ENCODE measurements at places on chromosomes 2 and 18. TPM values are rescaled to one million over a fixed set of nuclear protein-coding genes. Genes with fewer than 3 reads are reported as not detected.

- DNase-seq: peak; percentile 28
Measured at GRCh38 chr2:74181739-74182138, 3.1 kb upstream of the MOB1A start.

DNA sequence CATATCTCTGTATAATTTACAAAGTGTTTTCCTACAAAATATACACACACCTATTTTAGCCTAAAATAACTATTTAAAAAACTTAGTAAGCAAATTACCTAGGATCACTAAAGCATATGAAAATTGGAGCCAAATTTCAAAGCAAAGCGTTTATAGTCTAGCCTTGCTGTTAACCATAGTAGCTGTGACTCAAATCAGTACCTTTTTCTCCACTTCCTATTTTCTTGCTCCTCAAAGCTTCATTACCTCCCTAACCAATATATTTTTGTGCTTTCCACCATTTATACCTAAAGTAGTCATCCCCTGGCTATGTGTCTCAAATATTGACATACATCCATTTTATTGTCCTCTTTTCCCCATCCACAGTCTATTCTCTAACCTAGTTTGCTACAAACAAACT lies 73.1 kb downstream of the ERBB4 start:
- DNase-seq: no peak

DNA sequence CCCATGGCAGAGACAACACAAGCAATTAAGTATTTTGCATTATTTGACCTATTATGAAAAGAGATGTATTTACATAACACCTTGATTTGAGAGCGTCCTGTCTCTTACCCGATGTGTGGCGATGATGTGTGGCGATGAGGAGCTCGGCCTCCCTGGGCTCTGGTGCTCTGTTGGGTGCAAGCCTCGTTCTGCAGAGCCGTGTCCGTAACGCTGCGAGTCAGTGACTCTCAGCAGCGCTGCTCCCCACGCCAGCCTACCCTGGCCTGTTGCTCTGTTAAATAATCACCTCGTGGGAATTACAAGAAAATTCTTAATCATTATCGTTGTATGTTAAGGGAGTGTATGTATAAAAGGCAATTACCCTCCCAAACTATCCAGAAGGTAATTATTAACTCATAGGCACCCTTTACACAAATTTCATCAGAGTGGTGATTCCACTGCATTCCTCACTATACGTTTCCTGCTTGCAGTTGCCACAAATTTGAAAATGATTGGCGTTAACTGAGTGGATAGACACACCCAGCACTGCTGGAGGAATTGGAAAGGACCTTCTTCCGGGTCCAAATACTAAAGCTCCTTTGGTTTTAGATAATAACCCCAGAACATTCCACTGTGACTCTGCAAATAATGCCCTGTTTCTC lies 52.0 kb upstream of the NFATC1 start:
- DNase-seq: no peak

DNA sequence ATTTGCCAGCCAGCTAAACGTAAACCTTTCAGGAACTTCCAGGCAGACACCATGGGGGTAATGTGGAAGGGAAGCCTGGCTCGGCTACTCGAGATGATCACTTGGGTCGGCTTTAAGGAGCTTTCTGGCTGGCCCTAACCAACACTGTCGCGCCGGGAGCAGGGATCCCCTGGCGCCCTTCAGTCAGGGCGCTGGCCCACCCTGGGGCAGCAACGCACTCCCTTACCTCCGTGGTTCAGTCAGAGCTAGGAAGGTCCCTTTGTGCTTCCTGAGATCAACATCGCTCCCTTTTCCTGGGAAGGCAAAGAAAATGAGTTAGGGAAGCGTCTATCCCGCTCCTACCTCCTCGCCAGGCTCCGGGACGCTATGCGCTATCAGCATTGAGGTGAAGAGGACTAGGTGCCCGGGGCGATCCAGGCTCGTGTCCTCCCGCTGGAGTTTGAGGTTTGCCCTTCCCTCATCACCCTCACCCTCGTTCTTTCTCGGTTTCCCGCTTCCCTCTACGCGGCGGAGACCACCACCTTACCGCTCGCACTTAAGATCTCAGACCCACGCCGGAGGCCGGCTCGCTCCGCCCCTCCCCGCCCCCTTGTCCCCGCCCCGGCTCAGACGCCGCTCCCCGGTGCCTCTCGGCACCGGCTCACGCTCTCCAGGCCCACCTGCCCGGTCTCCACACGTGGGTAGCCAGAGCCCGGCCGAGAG lies 449 bp upstream of the ATRAID start:
- DNase-seq: no peak

GRCh38 chr2:143124445-143124844 lies 4.8 kb upstream of the ARHGAP15 start:
- no peak for DNase-seq

DNA sequence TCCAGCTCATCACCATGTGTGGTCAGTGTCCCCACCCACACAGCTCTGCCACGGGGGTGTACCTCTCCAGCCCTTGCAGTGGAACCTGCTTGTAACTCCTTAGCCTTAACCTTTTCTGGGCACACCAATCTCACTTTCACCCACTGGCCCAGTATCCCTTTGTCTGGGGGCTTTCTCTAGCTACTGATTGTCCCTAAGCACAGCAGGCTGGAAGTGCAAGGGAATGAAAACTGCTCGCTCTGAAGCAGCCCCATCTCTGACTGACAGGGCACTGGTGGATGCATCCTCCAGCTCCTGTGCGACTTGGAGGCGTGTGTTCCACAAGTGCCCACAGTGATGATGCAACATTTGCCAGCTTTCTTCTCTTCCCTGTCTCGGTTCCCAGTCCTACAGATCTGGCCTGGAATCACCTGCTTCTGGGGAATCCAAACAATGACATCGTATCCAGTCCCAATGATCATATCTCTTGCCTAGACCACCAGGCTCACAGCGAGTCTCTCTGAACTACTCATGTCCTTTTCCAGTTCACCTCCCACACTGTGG lies 33.6 kb downstream of the SCTR start:
- DNase-seq: no peak

DNA sequence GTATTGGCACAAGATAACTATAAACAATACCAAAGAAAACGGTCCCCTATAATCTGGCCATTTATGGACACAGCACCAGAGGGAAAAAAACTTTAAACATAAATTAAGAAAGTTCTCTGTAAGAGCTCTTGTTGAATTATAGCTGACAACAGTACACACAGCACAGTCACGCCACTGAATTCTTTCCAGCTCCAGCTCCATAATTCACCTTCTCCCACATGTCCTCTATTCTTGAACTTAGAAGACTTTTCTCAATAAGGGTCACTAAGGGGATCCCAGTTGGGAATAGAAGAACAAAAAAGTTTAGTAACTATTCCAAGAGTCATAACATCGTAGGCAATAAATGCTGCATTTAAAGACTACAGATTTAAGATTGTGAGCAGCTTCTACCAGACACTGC lies 124.6 kb upstream of the CYP1B1 start:
- DNase-seq: no peak

GRCh38 chr2:234764372-234764771 lies 187.4 kb upstream of the SH3BP4 start:
- no peak for DNase-seq

DNA sequence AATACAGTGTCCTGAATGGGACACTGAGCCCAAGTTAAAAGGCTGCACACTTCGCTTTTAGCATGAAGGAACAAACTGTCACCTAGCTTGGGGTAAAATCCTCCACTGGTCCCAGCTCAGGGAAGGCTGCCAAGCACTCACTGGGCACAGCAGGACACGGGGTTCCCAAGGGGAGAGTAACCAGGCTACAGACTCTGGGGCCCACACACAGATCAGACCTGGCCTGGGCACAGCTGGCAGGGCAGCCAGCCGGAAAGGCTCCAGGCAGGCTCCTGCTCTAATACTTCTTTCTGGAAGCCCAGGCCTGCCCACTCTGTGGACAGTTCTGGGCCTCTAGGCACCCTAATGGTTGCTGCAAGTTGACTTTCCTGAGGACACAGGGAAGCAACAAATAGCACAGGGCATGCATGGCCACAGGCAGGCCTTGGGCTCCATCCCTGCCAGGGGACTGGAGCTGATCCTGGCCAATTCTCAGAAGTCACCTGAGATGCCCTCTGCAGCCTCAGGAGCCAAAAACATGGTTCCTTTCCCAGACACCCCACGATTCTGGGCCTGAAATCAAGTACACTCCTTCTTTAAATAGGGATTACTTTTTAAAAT lies 18.7 kb upstream of the SULT1C3 start:
- no peak for DNase-seq

GRCh38 chr2:191598296-191598695 lies 79.6 kb upstream of the NABP1 start:
- no peak for DNase-seq

DNA sequence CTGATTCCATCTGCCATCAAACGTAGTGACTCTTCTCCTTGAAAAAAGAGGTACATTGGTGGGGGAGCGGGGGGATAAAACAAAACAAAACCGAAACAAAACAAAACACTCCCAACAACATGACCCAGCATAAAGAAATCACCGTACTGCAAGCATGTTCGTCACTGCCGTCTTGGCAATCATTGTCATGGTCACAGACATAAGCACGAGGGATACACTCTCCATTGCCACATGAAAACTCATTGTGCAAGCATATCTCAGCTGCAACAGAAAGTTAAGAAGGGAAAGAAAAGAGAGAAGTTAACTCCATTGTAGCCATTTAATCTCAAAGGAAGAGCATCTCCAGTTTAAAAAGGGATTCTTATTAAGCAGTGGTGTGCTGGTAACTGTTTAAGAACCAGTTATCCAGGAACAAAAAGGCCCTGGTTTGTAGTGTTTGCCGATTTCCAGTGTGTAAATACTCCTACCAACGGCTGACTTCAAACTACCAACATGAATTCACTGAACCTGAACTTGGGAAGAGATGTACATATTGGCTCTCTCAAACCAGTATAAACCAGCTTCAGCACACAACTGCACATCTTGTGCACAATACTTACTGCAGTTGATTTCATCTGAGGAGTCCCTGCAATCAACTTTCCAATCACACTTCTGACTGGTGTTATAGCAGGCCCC lies 68.2 kb downstream of the LRP2 start:
- no peak for DNase-seq

DNA sequence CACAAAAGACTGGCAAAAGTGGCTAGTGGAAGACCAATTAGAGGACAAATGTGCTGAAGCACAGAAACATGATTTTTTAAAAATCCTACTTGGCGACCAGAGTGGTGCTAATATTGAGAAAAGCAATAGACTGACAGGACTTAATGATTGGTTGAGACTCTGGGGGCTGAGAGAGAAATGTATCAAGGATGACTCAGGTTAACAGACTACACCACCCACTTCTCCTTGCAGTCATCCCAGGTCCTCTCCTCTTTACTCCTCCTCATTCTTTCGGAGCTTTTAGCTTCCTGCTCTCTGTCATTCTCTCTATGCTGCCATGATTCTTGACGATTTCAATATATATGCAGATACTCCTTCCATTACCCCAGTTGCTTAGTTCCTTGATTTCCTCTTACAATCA lies 54.6 kb upstream of the CYTIP start:
- no peak for DNase-seq

DNA sequence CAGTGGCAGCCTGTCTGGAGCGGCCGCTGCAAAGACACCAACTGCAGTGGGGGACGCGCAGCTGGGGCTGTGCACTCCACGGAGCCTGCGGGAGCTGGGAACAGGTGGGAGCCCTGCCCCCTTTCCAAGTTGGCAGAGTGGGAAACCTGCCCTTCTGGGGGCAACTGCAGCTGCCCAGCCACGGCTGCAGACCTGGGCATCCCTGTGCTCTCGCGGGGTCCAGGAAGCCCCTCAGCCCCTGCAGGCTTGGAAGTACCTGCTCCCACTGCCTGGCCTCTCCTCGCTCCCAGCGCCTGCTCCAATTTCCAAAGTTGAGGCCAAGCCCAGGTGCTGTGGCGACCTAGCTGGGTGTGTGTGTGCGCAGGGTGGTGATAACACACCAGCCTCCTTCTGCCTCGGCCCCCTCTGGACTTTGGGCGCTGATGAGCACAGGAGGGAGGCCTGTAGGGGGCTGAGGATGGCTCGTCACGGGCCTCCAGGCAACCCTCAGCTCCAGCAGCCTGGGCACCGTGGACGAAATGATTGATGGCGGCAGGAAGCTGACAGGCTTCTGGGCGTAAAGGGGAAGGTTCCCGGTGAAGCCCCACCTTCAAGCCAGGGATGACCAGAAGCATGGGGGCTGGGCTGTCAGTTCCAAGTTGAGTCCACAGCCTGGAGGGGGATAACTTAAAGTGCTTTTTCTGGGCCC lies 76.9 kb downstream of the PTPN4 start:
- DNase-seq: no peak

- DNase-seq: no peak
Measured at GRCh38 chr2:69208023-69208595, 178.9 kb downstream of the GFPT1 start.

DNA sequence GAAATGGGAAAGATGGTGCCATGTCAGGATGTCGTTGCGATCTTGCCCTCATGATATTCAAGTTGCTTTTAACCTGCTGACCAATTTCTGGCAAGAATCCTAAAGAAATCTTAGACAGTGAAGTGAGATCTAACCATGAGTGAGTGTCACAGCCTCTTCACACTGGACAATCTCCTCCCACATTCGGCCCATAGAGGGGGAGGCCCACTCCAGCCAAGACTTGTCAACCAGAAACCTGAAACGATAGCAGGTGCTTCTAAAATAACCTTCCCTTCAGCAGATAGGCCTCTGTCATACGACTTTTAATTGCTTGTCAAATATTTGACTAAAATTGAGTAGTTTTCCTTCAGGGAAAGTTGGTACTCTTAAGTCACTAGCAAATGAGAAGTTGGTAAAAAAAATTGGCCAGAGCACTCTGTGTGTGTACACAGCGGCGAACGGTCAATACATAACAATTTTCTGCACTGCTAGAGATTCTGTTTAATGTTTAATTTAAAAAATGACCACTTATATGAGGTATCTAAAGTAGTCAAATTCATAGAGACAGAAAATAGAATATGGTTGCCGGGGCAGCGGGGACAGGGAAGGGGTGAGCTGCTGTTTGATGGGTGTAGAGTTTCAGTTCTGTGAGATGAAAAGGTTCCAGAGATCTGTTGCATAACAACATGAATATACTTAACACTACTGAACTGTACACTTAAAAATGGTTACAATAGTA lies 110.2 kb downstream of the VAPA start:
- DNase-seq: peak; percentile 27

DNA sequence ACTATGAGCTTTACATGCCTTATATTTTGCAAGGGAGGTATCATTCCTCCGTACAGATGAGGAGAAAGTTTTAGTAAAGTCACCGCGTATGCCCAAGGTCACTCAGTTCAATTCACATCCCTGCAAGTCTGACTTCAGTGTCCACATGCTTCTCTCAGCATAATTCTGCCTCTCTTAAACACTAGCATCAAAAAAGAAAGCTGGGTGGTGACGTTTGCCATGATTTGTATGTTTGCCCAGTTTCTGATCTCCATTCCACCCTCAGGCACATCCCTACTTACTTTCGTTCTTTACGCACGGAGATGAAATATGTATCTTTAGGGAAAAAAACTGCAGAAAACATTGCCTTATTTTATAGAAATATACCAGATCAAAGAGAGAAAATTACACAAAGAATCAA lies 129.2 kb upstream of the PTPRM start:
- no peak for DNase-seq

GRCh38 chr2:235876099-235876679 lies 292.0 kb downstream of the GBX2 start:
- no peak for DNase-seq

GRCh38 chr2:203626952-203627681 lies 79.3 kb upstream of the CD28 start:
- DNase-seq: peak; percentile 68

The SPATA3 gene
- not detected for total RNA-seq

The ACTR1B gene
- 48.8 TPM for total RNA-seq

The ITGB6 gene
- 61.3 TPM for total RNA-seq

The ITPRIPL1 gene
- total RNA-seq: 6.3 TPM

The HOXD9 gene
- 1.8 TPM for total RNA-seq

The SIX3 gene
- total RNA-seq: not detected
